Activated T-cell treated with anti-CD3 and anti-CD28 coated beads, Interleukin-2, amount 50 U/mL, for 72 hours (primary cell): ENCODE measurements at places on chromosomes 11 and 22.

GRCh38 chr11:8841899-8842298, 69.1 kb upstream of the AKIP1 start:
- DNase-seq = no peak

- DNase-seq = no peak
Measured at GRCh38 chr11:120710354-120711131, 199.0 kb downstream of the GRIK4 start.

- DNase-seq = no peak
Measured at GRCh38 chr22:33180356-33180755, 122.2 kb upstream of the SYN3 start.

DNA sequence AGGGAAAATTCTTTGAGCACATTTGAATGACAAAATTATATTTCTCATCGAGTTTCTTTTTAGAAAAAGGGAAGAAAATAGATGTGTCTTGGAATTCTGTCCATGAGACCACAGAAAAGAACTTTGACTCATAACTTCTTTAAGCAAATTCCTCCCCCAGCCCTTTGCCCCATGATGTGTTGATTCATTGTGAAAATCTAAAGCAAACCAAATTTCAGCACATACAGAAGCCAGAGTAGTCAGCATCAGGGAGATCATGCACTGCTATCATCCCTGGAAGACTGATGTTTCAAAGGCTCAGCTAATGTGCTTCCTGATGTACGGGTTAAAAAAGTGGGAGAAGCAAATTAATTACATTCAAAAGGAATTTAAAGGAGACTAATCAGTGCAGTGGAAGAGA, 159.7 kb downstream of the FAT3 start:
- no peak for DNase-seq

DNA sequence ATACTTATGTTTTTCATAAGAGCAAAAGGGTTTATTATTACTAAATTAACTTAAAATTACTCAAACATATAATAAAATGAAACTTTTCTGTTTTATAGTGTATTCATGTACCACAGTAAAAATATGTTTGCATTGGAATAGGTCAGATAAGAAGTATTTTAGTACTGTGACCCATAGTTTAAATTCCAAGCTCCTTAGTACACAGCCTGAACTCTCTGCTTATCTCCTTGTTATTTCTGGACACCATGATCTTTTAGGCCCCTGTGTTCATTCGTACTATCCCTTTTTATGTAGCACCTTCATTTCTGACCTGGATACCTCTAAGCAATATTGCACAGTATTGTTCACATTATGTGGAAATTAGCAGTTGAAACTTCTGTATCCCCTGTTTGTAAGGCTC, 296.7 kb upstream of the SYN3 start:
- no peak for DNase-seq

- DNase-seq = no peak
Measured at GRCh38 chr11:6736495-6737121, 35.2 kb downstream of the OR2AG2 start.

GRCh38 chr11:1837171-1838076, 1.4 kb upstream of the TNNI2 start:
- DNase-seq = peak; percentile 86

DNA sequence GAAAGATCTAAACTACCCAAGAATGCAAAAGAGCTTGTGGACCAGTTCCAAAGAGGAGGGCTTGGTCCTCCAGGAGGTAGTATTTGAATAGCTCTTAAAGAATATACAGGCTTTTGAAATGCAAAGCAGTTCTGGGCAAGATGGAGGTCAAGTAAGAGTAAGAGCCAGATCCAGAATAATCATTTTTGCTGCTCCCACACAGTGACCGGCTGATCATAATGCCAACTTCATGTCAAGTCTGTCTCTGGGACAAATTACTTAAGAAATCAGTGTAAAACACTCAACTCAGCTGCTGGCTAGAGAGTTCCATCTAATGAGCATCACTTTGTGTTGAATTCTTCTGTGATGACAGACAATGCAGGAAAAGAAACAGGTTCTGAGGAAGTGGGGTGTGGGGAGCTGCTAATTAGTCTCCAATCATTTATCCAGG, 250.9 kb upstream of the NARS2 start:
- no peak for DNase-seq

DNA sequence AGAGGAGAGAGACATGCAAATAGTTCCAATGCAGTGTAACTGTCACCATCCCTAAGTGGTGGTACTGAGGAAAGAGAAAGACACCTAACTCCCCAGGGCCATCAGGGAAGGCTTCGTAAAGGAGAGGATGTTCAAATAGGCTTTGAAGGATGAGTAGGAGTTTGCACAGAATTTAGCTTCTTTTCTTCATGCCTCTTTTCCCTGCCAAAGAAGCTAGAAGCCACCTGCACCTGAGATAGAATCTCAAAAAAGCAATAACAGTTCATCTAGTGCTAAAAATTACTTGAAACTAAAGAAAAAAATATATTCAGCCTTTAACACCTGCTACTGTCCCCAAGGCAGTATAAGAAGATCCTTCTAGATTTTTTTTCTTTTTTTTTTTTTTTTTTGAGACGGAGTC, 16.7 kb upstream of the XBP1 start:
- no peak for DNase-seq

GRCh38 chr11:12289667-12290476, 87.5 kb upstream of the PARVA start:
- no peak for DNase-seq

DNA sequence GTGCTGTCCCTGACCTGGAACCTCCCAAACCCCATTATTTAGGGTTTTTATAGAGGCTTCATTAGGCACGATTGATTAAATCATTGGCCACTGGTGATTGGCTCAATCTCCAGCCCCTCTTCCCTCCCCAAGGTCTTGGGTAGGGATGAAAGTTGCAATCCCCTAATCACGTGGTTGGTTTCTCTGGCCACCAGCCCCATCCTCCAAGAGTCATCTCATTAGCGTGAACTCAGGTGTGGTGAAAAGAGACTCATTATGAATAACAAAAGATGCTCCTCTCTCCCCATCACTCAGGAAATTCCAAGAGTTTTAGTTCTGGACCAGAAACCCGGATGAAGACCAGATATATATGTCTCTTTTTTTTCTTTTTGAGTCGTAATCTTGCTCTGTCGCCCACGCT, 7.6 kb upstream of the MARK2 start:
- DNase-seq = no peak

GRCh38 chr22:29043906-29044575, 17.6 kb downstream of the C22orf31 start:
- no peak for DNase-seq

DNA sequence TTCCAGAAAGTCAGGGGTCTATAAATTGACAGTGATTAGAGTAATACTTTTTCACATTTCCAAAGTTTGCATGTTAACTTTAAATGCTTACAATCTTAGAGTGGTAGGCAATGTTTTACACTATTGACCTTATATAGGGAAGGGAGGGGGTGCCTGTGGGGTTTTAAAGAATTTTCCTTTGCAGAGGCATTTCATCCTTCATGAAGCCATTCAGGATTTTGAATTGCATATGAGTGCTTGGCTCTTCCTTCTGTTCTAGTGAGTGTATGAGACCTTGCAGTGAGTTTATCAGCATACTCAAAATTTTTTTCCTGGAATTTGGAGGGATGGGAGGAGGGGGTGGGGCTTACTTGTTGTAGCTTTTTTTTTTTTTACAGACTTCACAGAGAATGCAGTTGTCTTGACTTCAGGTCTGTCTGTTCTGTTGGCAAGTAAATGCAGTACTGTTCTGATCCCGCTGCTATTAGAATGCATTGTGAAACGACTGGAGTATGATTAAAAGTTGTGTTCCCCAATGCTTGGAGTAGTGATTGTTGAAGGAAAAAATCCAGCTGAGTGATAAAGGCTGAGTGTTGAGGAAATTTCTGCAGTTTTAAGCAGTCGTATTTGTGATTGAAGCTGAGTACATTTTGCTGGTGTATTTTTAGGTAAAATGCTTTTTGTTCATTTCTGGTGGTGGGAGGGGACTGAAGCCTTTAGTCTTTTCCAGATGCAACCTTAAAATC, 5.3 kb downstream of the MALAT1 start:
- no peak for DNase-seq

- no peak for DNase-seq
Measured at GRCh38 chr11:10673501-10674062, 20.0 kb downstream of the IRAG1 start.

- no peak for DNase-seq
Measured at GRCh38 chr22:49726701-49727101, 101.0 kb downstream of the BRD1 start.

DNA sequence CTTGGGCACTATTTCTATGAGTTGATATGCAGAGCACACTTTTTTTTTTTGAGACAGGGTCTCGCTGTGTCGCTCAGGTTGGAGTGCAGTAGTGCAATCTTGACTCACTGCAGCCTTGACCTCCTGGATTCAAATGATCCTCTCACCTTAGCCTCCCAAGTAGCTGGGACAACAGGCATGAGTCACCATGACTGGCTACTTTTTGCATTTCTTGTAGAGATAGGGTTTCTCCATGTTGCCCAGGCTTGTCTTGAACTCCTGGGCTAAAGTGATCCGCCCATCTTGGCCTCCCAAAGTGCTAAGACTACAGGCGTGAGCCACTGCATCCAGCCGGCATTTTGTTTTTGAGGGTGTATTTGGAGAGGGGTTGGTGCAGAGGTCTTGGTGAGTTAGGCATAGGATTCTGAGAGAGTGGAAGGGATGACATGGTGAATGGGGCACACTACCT, 29.9 kb upstream of the MTCH2 start:
- no peak for DNase-seq

GRCh38 chr11:39036021-39036420, 2423.4 kb downstream of the LRRC4C start:
- no peak for DNase-seq

- no peak for DNase-seq
Measured at GRCh38 chr11:126465573-126466188, 110.2 kb downstream of the ST3GAL4 start.

- DNase-seq = no peak
Measured at GRCh38 chr11:18495271-18495670, 31.5 kb downstream of the TSG101 start.

GRCh38 chr22:29798318-29798717, 31.1 kb downstream of the UQCR10 start:
- no peak for DNase-seq

DNA sequence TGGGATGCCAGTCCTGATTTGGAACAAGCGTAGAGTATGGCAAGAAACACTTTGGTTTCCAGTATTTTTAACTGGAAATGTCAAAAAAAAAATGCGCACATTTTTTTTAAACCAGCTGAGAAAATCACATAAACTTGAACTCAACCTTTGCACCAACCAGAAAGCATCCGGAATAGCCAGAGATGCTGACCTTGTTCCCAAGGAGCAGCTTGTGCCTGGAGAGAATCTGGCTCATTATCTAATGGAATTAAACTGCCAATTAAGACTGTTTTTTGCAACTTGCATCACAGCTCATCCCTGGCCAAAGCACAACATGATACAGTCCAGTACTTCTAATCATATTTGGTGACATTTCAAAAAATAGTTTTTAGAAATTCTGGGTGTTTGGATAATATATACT, 8.4 kb upstream of the ETS1 start:
- no peak for DNase-seq

- no peak for DNase-seq
Measured at GRCh38 chr22:38051261-38051660, 5.9 kb upstream of the PICK1 start.
